ENCODE measurements at places on chromosomes 4 and X.
A peak's percentile ranks its signal among the peaks of the same experiment; 100 is the strongest.

DNA sequence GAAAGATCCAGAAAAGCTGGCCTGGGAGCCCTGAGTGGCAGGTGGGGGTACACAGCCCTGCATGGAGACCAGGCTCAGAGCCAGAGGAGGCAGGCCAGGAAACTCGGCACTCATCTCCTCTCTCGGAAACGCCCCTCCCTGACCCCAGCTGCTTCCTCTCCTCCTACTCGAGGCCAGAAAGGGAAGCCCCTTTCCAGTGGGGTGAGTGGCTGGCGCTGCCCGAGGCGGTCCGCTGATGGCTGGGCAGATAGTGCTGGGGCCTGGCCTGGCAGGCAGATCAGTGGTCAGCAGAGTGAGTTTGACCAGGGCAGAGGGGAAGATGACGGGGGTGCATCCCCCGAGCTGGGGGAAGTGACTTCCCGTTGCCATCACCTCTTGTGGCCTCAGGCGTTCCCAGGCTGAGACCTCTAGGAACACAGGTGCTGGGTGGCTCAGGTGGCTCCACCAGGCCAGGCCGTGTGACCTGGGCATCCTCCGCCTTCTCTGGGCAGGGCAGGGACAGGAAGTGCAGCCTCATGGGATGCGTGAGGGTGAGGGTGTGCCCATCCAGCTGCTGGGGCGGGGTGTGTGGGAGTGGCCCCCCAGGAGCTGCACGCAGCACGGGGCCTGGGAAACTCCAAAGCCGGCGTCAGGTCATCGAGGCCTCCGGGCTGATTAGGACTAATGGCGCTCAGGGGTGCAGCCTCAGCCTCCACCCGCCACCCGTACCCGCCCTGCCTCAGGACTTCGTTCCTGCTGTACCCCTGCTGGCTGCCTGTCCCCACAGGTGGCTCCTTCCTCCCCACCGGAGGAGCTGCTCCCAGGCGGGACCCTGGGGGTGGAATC, 5.7 kb downstream of the SH3BP2 start:
- DNase-seq = peak; percentile 63

- peak; percentile 15 for DNase-seq
These were observed 238.8 kb downstream of the CBR4 start for GRCh38 chr4:168771251-168771650.

- DNase-seq = no peak
These were observed 1.9 kb downstream of the PPARGC1A start for GRCh38 chr4:23887989-23888388.

GRCh38 chr4:73869130-73870055, at the start of gene CXCL1:
Gene CXCL1, plus strand, starts transcription at chr4:73869393. Its CDS starts 78 bp downstream, at chr4:73869471.
- peak; percentile 26 for DNase-seq

GRCh38 chr4:173253561-173253960, 80.6 kb downstream of the HMGB2 start:
- no peak for DNase-seq

DNA sequence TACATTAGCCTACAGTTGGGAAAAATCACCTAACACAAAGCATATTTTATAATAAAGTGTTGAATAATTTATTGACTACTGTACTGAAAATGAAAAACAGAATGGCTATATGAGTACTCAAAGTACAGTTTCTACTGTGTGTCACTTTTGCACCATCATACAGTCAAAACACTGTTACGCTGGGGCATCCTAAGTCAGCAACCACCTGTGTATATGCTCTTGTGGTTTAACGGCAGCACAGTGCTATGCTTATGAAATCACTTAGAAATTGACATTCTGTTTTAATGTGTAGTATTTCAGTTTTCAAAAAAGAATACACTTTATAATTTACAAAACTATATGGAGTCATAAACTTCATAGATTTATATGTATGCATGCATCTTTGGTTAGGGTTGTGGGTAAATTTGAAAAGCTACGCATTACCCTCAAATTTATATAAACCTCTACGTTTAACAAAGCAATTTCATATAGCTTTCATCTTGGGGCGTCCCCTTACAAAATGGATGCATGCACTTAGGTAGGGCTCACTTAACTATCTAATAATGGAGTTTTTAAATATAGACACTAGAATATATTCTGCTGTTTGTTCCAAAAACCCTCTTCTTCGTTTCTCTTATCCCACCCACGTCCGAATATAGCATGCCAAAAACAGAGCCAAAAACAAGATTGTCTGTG, 690 bp upstream of the NEIL3 start:
- no peak for DNase-seq

- DNase-seq = no peak
These were observed 160.8 kb downstream of the NAA11 start for GRCh38 chr4:79164907-79165610.

DNA sequence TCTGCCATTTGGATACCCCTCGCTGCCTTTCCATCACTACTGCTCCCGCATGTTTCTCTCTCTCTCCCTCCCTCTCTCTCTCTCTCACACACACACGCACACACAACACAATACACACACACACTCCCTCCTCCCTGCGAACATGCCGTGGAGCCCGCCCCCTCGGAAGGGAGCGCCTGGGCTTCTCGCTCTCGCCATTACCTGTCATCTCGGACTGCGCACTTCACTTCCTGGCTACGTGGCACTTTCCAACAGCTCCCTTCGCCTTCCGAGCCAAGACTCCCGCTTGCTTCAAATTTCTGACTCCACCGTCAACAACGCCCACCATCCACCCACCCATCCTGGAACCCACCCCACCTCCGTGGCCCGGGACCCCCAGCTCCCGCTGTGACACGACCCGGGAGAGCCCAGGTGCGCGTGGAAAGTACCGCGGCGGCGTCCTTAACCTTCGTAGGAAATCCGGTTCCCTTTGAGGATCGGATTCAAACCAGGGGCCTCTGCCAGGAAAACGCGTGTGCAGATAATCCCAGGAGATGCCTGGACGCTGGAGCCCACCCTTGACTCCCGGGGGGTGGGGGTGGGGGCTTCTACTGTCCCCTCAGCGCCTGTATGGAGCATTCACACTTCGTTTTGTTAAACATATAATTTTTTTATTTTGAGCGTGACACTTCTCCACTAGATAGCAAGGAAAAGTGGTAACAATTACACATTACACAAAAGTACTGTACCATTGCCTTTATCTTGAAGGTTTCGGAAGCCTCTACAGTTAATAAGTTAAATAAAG, 12.5 kb downstream of the ARX start:
- DNase-seq = no peak

GRCh38 chr4:20926529-20926928, 226.3 kb downstream of the PACRGL start:
- no peak for DNase-seq

DNA sequence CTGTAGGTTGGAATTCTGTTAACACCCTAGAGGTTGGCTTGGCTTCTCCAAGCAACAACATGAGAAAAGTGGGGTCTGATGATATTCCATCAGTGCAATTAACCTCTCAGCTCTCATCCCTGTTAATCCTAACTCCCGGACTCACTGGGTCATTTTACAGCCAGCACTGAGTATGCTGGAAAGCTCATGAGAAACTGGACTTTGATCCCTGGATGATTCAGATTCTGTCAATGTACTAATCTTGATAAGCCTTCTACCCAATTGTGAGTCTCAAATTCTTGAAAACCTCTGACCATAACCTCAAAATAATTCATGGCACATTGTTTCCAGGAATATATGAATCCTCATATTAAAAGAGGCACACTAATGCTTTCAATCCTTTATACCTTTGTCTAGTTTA, 244.3 kb upstream of the DCAF8L1 start:
- no peak for DNase-seq

- no peak for DNase-seq
These were observed 103.5 kb upstream of the FRMPD4 start for GRCh38 chrX:12034741-12035140.

GRCh38 chr4:47483745-47484144, 1.3 kb upstream of the ATP10D start:
- no peak for DNase-seq

DNA sequence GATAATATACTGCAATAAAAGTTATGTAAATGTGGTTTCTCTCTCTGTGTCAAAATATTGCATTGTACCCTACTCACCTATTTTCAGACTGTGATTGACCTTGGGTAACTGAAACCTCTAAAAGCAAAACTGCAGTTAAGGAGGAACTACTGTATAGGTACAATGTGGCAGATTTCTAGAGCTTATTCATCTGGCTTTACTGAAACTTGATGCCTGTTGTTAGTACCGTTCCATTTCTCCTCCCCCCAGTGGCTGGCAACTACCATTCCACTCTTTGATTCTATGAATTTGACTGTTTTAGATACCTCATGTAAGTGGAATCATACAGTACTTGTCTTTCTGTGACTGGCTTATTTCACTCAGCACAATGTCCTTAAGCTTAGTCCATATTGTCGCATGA, 61.9 kb downstream of the HOPX start:
- DNase-seq = peak; percentile 22

GRCh38 chrX:19358521-19358920, 14.8 kb downstream of the PDHA1 start:
- no peak for DNase-seq

DNA sequence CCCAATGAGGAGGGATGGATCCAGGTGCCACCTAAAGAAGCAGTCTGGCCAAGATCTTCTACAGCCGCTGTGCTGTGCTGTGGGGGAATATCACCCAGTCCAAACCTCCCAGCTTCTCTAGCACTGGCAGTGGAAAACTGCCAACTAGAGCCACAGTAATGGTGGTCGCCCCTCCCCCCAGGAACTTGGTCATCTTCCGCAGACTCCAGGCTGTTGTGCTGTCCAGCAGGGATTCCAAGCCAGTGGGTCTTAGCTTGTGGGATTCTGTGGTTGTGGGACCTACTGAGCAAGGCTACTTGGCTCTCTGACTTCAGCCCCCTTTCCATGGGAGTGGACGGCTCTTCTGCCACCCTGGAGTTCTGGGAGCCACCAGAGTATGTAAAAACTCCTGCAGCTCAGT, 18.2 kb downstream of the GPRASP1 start:
- no peak for DNase-seq

DNA sequence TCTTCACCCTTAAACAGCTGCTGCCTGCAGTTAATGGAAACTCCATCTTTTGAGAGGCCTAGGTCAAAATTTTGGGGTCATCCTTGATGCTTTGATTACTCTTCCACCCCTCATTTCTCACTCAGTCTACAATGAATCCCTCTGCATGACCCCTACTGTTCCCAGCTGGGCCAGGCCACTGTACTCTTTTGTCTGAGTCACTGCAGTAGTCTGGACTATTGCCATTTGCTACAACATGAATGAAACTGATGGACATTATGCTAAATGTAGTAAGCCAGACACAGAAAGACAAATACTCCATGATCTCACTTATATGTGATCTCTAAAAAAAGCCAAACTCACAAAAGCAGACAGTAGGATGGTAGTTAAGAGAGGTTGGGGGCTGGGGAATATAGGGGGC, 28.3 kb downstream of the STK32B start:
- DNase-seq = no peak

- no peak for DNase-seq
These were observed 16.5 kb downstream of the TBC1D14 start for GRCh38 chr4:6926081-6926480.

DNA sequence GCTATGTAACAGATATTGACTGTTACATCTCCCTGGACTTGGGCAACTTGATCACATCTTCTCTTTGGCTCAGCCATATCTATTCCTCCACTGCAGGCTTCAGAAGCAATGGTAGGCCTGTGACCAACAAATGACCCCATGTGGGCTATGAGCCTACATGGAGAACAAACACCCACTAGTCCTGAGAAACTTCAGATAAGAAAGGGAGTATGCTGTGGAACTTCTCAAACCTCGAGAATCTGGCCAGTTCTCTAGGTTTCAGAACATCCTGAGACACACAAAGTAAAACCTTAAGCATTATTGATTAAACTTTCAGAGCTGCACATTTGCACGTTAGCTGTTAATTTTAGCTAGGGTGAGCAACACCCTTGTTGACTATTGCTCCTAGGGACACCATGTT, 16.3 kb downstream of the RBMX2 start:
- no peak for DNase-seq

DNA sequence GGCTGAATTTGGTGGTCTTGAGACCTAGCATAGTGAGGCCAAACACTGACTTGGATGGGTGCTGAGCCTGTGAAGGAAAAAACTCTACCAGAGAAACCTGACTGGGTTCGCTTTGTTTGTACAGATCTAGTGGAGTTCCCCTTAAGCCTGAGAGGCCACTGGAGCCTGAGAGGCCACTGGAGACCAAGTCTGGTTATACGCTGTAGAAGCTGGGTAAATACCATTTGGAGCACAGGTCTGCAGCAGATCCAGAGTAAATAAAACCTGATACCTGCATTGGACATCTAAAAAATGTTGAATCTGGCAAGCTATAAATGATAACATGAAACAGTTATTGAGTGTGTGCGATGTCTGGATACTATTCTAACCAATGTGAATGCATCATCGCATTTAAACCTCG, 104.3 kb upstream of the IGSF1 start:
- DNase-seq = no peak

- DNase-seq = no peak
These were observed 811.6 kb upstream of the INTU start for GRCh38 chr4:126821152-126821551.

GRCh38 chrX:49848275-49848674, 19.2 kb downstream of the PAGE4 start:
- DNase-seq = no peak

DNA sequence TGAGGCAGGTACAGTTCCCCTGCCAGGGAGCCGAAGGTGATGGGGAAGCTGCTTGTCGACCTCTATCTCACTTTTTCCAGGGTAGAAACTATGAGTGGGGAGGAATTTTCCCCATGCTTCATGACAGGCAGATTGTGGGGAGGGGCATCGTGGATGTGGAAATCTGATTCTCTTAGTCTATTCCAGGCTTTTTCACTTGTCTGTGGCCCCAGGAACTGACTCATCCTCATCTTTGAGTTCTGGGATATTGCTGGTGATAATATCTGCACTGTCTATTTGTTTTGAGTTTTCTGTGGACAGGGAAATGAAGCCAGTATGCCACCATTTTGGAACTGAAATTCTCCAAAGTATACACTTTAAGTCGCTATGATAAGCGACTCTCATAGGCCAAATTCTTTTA, 7.6 kb upstream of the TLR2 start:
- no peak for DNase-seq

- DNase-seq = peak; percentile 47
These were observed 210.7 kb upstream of the PRPS2 start for GRCh38 chrX:12580548-12580947.

DNA sequence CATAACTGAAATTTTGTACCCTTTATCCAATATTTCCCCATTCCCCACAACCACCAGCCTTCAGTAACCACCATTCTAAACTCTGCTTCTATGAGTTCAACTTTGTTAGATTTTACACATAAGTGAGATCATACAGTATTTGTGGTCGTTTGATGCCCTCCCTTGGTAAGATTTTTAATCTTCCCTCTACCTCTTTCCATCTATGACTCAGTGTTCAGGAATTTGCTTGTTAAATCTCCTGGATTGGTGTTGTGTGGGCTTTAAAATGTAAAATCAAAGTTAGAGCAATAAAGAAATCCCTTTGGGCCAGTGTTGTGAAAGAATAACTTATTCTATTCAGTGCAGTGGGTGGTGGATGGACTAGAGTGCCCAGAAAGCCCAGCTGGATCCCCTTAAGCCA, 37.4 kb downstream of the SLC16A2 start:
- peak; percentile 75 for DNase-seq

GRCh38 chrX:53479301-53479700, 45.1 kb upstream of the HSD17B10 start:
- peak; percentile 38 for DNase-seq

Measured in SW480 (cell line).